ENCODE measurements at places on chromosomes 4 and X. TPM values are rescaled to one million over a fixed set of nuclear protein-coding genes. Genes with fewer than 3 reads are reported as not detected.

TDO2 gene
- total RNA-seq = not detected

TRPC5OS gene
- total RNA-seq = not detected

RTL3 gene
- total RNA-seq = 0.14 TPM

CPLX1 gene
- 4.8 TPM for total RNA-seq

XAGE2 gene
- not detected for total RNA-seq

CORIN gene
- total RNA-seq = 92.0 TPM

GAGE12C gene
- not detected for total RNA-seq

OPN1MW3 gene
- total RNA-seq = not detected

NPY2R gene
- total RNA-seq = not detected

ZNF81 gene
- 5.8 TPM for total RNA-seq

DSPP gene
- not detected for total RNA-seq

LPAR4 gene
- 0.36 TPM for total RNA-seq

STK32B gene
- 0.55 TPM for total RNA-seq

PABPC5 gene
- total RNA-seq = 0.91 TPM

TMPRSS11A gene
- not detected for total RNA-seq

ZDHHC15 gene
- total RNA-seq = 3.1 TPM

SORBS2 gene
- 1,282 TPM for total RNA-seq

MAEA gene
- 49.5 TPM for total RNA-seq

PLP1 gene
- 7.0 TPM for total RNA-seq

RPA4 gene
- total RNA-seq = not detected

SLC7A11 gene
- 0.19 TPM for total RNA-seq

RFC1 gene
- 22.0 TPM for total RNA-seq

STOX2 gene
- 12.2 TPM for total RNA-seq

PPID gene
- total RNA-seq = 39.2 TPM

TNIP3 gene
- total RNA-seq = not detected

CNGA1 gene
- not detected for total RNA-seq

CT45A1 gene
- total RNA-seq = not detected

MEPE gene
- total RNA-seq = not detected

UGT2B10 gene
- total RNA-seq = not detected

PFKFB1 gene
- 0.19 TPM for total RNA-seq

TLR10 gene
- total RNA-seq = not detected

Data from left ventricle myocardium inferior (tissue), 1 donor.